Stimulated activated CD4-positive, alpha-beta T cell treated with anti-CD3 and anti-CD28 coated beads, Interleukin-2, amount 100 ng/mL, for 4 hours (primary cell): ENCODE measurements at places on chromosomes 7 and 10.
A peak's percentile ranks its signal among the peaks of the same experiment; 100 is the strongest.

DNA sequence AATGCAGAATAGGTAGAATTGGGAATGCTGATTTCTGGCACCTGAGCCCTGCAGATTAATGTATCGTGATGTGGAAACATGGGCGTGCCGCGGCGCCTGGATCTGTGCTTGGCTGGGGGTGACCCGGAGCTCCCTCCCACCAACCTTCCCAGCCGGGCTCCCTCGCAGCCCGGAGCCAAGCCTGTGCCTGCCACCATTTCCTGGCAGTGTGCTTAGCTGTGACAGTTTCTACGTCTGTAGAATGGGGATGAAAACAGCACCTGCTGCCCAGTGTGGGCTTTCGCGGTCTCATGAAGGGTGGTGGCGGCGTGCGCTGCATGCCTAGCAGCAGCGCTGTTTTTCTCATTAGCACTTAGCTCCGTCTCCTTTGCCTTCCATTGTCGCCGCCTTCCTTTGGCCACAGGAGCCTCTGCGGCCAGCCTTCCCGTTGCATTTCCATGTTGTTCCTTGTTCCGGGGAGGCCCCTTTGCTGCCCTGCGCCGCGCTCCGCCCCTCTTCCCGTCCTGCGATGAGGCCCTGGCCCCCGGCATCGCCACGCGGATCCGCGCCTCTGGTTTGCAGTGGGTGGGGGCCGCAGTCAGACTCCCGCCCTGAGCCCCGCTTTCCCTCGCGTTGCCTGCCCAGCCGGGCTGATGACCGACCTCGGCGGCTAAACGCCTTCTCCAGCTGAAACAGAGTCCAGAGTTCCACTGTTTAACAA is 84.2 kb downstream of the CUL1 start:
- DNase-seq = no peak

- DNase-seq = no peak
Observed at GRCh38 chr7:35967366-35968139, 166.7 kb downstream of the SEPTIN7 start.

GRCh38 chr10:98910048-98910447 is 325.6 kb downstream of the HPSE2 start:
- no peak for DNase-seq

- no peak for DNase-seq
Observed at GRCh38 chr10:60732807-60733516, 45.3 kb upstream of the CDK1 start.

GRCh38 chr7:130154131-130154500 is 51.1 kb downstream of the TMEM209 start:
- DNase-seq = no peak

- no peak for DNase-seq
Observed at GRCh38 chr7:7562736-7563135, 3.9 kb upstream of the MIOS start.

DNA sequence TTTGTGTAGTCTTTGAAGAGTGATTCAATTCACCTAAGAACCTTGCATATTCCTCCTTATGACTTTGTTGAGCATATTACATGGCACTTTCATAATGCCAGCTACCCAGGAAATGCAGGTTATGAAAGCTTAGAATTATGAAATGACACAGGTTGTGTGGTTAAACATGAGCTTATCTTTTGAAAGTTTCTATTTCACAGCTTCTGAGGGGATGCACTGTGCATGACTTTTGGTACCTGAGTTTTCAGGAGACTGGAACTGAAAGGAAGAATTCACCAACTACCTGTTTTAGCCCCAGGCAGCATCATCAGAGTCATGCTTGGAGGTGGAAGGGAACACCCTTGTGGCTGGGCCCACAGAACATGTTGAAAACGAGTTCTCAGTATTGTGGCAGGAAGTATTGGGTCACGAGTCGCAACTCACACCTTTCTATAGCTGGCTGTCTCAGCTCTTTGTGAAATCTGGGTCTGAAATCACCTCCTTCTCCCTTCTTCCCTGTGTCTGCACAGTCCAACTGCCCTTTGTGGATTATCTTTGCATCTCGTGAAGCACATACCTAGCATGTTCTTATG is 228.2 kb downstream of the PTEN start:
- peak; percentile 49 for DNase-seq

- no peak for DNase-seq
Observed at GRCh38 chr10:91462423-91462822, 52.3 kb downstream of the HECTD2 start.
